Thyroid gland (tissue), 4 donors: ENCODE measurements at places on chromosomes 16 and 17.

DNA sequence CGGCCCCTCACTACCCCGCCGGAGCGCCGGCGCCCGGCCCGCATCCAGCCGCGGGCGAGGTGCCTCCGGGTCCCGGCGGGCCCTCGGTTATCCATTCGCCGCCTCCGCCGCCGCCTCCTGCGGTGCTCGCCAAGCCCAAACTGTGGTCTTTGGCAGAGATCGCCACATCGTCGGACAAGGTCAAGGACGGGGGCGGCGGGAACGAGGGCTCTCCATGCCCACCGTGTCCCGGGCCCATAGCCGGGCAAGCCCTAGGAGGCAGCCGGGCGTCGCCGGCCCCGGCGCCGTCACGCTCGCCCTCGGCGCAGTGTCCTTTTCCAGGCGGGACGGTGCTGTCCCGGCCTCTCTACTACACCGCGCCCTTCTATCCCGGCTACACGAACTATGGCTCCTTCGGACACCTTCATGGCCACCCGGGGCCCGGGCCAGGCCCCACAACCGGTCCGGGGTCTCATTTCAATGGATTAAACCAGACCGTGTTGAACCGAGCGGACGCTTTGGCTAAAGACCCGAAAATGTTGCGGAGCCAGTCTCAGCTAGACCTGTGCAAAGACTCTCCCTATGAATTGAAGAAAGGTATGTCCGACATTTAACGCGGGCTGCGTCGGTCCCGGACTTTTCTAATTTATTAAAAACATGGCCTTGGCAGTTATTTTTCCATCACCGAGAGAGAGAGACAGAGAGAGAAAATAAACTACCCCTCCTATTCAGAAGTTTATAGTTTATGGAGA, 2.8 kb downstream of the IRX5 start:
- no peak for DNase-seq

- no peak for DNase-seq
Observed at GRCh38 chr17:41529491-41529915, 1.4 kb upstream of the KRT19 start.

DNA sequence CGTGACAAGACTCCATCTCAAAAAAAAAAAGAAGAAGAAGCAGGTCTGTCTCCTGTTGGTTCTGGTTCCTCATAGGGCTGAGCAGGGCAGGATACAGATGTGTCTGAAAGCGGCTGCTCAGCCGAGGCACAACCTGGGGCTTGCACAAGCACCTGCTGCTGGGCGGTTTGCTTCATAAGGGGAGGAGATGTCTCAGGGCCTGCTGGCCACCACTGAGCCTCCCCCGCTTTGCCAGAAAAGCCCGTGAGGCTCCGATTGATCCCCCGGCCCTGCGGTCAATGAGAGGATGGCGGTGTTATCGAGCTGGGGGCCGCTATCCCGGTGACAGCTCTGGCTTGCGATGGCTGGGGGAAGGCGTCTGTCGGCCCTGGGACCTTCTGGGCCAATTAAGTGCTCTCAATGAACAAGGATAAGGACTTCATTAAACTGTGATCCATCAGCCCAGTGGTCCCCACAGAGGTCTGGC, 162.0 kb downstream of the SDK2 start:
- no peak for DNase-seq

DNA sequence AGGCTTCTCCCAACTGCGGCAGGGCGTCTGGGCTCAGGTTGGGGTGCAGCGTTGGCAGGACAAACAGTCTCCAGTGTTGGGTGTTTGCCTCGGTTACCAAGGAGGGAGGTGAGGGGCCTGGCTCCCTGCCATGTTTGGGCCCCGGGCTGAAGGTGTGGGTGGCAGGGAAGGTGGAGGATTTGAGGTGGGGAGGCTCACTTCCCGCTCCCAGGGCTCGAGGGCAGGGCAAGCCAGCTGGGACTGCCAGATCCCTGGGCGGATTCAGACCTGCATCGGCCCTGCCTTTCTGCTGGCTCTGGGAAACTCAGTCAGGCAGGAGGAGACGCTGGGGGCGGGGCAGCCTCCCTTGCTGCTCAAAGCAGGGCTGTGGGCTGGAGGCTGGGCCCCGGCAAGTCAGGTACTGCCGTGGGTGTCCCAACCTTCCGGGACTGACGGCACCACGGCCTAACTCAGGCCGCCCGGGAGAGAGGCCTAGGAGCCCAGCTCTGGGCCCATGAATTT, 31.3 kb upstream of the KRT17 start:
- peak; percentile 96 for DNase-seq

- no peak for DNase-seq
Observed at GRCh38 chr16:78513838-78514237, 414.4 kb downstream of the WWOX start.

DNA sequence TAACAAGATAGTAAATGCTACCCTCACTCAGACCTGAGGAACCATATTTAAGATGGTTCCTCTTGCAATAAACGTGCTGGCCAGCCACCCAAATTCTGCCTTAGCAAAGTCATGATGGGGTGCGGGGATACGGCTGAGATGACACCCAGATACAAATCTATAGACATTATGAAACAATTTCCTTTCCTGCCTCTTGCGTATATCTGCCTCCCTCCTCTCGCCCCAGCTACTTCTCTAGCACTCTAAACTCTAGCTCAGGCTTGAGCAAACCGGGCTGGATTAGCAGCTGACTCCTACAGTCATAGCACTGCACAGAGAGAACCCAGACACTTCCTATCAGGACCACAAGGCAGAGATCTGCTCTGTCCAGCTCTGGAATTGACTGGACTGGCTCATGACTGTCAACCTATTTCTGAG, 22.3 kb downstream of the CD300LF start:
- DNase-seq, result no peak

DNA sequence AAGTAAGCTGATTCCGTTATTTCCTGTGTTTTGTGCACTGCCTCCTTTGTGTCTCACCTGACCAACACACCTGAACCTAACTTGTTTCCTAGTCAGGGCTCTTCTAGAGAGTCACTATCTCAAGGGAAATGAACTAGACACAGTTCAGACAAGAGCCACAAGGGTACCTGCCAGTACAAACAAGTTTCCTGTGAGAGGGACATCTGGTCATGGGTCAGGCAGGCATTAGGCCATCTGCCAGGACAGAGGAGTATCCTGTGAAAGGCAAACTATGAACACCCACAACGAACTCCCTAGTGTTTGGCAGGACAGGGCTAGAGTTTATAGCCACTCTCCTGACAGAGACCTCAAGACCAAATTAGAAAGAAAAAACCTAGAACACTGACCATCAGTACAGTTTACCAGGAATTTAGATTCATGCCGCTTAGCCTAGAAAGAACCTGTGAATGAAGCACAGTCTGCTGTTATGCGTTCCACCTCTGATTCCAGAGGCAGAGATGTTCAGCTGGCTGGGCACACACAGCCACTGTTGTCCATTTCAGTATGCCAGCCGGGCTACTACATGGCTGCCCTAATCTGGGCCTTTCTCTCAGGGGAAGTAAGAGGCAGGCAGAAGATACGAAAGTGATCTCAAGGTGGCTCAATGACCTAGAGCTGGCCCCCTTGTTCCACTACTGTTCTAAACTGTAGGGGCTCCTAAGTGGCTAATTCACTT, 20.7 kb upstream of the GLG1 start:
- DNase-seq, result peak; percentile 64

GRCh38 chr17:71187145-71187878, 933.5 kb upstream of the SOX9 start:
- DNase-seq, result no peak

DNA sequence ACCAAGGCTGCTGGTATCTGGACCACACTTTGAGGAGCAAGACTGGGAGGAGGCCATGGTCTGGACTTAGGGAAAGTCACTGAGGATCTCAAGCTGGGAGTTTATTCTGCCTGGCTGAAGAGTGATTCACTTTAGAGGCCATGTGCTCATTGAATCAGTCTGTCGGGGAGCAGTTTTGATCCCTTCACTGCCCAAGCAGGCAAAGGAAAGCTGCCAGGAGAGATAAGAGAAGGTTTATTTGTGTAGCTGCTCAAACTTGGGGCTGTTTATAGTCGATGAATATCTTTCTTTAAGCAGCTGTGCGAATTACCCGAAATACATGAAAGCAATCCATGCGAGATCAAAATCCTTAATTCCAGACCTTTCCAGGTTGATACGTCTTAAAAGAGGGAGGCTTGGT, 544.4 kb upstream of the EEF2KMT start:
- peak; percentile 11 for DNase-seq

- DNase-seq, result no peak
Observed at GRCh38 chr16:73891129-73891542, 405.5 kb upstream of the PSMD7 start.

DNA sequence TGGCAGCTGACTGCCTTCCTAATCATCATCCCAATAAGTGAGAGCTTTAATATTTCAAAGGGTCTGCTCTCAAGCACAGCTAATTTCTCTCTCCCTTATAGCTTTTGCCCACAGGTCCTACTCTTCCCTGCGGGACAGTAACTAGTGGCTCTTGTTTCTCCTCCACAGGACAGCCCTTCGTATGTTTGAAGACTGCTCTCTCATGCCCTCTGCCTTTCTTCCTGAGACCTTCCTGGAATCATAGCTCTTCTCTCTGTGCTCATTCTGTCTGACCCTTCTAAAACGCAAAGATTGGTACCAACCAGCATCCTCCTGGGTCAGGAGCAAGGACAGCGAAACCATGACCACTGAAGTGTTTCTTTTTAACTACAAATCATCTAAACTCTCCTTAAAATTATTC, 168.9 kb downstream of the GRIN2A start:
- DNase-seq, result no peak

DNA sequence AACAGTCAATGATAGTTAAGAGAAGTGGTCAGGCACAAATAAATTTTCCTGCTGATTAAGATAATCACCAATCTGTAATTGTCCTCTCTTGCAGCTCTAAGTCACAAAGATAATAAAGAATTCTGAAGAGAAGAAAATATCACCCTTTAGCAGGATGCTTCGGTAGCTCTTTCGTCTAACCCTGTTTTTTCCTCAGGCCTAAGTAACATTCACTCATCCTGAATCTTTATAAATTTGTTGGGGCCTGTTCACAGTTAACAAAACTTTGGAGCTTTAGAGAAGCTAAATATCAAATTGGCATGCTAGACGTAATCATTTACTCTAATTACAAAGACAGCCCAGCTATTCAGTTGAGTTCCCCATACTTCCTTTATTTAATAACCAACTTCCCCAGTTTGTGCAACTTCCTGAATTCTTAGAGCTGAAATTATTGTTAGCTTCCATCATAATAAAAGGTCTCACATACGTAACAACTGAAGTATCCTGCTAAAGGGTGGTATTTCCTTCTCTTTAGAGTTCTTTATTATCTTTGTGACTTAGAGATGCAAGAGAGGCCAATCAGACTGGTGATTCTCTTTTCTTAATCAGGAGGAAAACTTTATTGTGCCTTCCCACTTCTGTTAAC, 118.6 kb downstream of the TANGO6 start:
- no peak for DNase-seq

DNA sequence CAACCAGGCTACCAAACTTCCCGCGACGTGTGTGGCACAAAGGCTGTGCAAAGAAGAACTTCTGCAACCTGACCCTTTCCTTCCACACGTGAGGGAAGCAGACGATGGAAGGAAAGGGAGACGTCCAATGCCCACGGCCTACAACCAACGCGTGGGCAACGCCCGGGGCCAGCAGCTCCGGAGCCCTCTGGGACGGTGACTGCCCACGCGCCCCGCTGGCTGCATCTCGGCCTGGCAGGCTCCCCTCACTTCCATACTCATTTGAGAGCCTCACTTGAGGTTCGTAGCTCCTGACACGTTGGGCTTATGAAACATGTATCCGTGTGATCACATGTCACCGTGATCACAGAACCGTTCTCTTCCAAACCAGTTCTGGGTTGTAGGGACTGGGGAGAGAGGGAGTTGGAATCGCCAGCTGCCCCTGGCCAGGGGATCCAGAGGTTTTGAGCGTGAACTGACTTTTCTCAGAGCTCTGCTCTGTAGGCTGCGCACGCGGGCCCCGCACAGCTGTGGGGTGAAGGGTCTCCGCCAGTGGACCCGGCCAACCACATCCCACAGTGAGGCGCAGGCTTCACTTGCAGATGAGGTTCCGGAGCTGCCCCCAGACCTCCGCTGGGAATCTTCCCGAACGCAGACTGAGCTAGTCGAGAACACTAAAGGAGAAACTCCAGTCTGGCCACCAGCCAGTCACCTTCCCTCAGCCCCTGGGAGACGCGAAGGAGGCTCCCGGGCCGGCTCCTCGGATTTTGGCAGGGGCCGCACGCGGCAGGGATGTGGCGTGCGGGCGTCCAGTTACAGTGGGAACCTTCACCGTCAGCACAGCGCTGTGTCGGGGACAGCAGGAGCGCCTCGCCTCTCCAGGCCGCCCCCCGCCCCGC, 1.0 kb downstream of the LMF1 start:
- peak; percentile 48 for DNase-seq

DNA sequence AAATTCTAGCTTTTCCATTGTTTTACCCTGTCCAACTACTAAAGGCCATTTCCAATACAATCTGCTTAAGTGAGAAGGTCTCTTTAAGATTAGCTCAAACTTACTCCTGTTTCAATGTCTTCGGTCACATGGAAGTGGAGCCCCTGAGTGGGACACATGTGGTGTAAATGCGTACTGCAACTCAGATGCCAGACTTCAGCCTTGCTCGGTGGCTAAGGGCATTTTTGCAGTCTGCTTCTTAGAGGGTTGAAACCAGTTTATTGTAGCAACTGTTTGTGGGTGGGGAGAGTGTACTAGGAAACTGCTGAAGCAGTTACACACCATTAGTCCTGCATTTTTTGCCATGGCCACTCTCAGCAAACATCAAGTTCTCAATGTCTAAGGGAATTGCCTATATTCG, 140.6 kb downstream of the PARN start:
- DNase-seq, result peak; percentile 77

GRCh38 chr16:54493061-54493460, 206.5 kb upstream of the IRX3 start:
- DNase-seq, result no peak

- peak; percentile 76 for DNase-seq
Observed at GRCh38 chr16:4293822-4294457, 21.1 kb upstream of the TFAP4 start.

GRCh38 chr16:81564421-81564911, 119.9 kb downstream of the CMIP start:
- DNase-seq, result no peak

DNA sequence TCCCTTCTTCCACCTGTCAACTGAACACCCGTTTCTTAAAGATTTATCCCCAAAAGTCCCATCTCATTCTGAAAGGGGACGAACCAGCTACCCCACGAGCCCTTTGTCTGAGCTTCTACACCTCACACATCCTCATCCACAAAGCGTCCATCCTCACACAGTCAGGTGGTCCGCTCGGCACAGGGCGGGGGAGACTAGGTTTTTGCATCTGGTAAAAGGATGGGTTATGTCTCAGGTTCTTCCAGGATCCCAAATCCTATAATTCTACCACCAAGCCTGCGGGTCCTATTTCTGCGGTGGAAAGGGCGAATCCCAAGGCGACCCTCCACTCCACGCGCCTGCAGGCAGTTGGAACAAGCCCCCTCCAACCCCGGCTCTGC, 458 bp downstream of the GFOD2 start:
- DNase-seq, result no peak

GRCh38 chr16:65314627-65315008, 192.8 kb upstream of the CDH11 start:
- DNase-seq, result no peak

- no peak for DNase-seq
Observed at GRCh38 chr16:28932339-28933141, 769 bp downstream of the CD19 start.

- DNase-seq, result no peak
Observed at GRCh38 chr17:82229698-82230608, 1.1 kb downstream of the SLC16A3 start.

- peak; percentile 70 for DNase-seq
Observed at GRCh38 chr17:35612924-35613521, 25.9 kb downstream of the AP2B1 start.
